ENCODE measurements at places on chromosomes 1 and 21. TPM values are rescaled to one million over a fixed set of nuclear protein-coding genes. Genes with fewer than 3 reads are reported as not detected.

The GABRD gene
- not detected for polyA plus RNA-seq

The TRIM67 gene
- polyA plus RNA-seq = not detected

The C8B gene
- not detected for polyA plus RNA-seq

The PTPRU gene
- not detected for polyA plus RNA-seq

The LCE3D gene
- polyA plus RNA-seq = not detected

The RUNX3 gene
- 12.5 TPM for polyA plus RNA-seq

The ABL2 gene
- 2.1 TPM for polyA plus RNA-seq

- DNase-seq = no peak
Measured at GRCh38 chr1:118073648-118074435, 111.2 kb downstream of the SPAG17 start.

DNA sequence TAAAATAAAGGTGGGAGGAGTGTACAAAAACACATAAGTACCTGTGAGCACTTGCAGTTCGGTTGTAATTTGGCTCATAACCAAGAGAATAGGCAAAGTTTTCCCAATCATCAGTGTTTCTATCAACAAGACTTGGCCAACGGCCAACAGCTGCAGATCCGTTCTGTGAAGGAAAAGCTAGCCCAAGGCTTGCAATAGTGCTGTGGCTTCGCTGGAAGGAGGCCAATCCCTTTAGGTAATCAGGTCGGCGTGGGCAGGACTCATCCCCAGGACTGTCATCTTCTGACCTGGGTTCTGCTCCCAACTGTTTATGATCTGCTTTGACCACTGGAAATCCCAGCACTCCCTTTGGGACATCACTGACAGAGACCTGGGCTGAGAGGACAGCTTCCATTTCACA lies 107.8 kb downstream of the LYST start:
- DNase-seq = no peak

DNA sequence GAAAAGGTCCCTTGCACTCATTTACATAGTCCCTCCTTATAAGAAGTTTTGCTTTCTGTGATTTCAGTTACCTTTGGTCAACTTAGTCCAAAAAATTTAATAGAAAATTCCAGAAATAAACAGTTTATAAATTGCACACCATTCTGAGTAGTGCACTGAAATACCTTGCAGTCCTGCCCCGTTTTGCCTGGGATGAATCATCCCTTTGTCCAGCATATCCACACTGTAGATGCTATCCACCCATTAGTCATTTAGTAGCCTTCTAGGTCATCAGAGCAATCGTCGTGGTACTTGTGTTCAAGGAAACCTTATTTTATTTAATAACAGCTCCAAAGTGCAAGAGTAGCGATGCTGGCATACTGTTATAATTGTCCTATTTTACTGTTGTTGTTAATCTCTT lies 38.0 kb downstream of the SPRTN start:
- no peak for DNase-seq

DNA sequence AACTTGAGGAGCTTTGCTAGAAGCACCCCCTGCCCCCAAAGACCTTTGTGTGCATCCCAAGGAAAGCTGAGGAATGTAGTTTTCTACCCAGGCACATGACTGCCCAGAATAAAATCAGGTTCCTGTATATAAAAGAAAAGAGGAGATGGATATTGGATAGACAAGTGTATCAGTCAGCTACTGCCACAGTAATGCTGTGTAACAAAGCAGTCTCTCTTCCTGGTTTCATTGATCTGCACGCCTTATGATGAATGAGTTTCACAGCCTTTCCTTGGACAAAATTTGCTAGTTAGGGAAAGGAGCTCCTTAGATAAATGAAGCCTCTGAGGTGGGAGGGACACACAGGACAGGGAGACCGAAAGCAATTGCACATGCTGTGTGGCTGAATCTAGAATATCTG lies 108.9 kb downstream of the TAS1R2 start:
- DNase-seq = no peak

- no peak for DNase-seq
Measured at GRCh38 chr21:35428937-35429336, 379.8 kb upstream of the RUNX1 start.

- DNase-seq = no peak
Measured at GRCh38 chr1:1833916-1834325, 55.7 kb upstream of the NADK start.

GRCh38 chr1:14815175-14815877 lies 216.8 kb downstream of the KAZN start:
- no peak for DNase-seq

GRCh38 chr1:12407962-12408454 lies 178.2 kb downstream of the VPS13D start:
- DNase-seq = no peak

- DNase-seq = no peak
Measured at GRCh38 chr1:245493029-245493428, 338.2 kb downstream of the KIF26B start.

DNA sequence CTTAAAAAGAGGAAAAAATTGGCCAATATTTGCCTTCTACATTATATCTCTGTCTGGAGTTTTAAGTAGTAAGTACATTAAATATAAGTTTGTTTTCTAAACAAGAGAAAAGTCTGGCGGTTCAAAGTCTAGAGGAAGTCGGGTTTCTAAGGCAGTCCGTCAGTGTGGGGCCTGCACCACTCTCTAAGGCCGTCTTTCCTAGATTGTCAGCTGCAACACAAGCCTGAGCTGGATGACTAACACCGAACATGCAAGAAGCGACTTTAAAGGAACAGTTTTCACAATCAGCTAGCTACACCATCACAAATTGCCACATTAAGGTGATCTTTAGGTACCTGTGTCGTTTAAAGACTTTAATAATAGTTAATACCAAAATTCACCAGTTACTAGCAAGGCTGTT lies 19.6 kb downstream of the CCSAP start:
- no peak for DNase-seq

DNA sequence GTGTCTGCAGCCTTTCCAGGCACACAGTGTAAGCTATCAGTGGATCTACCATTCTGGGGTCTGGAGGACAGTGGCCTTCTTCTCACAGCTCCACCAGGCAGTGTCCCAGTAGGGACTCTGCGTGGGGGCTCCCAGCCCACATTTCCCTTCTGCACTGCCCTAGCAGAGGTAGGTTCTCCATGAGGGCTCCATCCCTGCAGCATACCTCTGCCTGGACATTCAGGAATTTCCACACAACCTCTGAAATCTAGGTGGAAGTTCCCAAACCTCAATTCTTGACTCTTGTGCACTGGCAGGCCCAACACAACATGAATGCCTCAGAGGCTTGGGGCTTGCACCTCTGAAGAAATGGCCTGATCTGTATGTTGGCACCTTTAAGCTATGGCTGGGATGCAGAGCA lies 6.8 kb downstream of the CRYZ start:
- no peak for DNase-seq

GRCh38 chr1:202625416-202626360 lies 84.6 kb downstream of the SYT2 start:
- DNase-seq = peak; percentile 40

- DNase-seq = no peak
Measured at GRCh38 chr1:223802602-223803001, 43.1 kb downstream of the TP53BP2 start.
